ENCODE measurements at places on chromosomes 13 and 19. TPM values are rescaled to one million over a fixed set of nuclear protein-coding genes. Genes with fewer than 3 reads are reported as not detected.

DNA sequence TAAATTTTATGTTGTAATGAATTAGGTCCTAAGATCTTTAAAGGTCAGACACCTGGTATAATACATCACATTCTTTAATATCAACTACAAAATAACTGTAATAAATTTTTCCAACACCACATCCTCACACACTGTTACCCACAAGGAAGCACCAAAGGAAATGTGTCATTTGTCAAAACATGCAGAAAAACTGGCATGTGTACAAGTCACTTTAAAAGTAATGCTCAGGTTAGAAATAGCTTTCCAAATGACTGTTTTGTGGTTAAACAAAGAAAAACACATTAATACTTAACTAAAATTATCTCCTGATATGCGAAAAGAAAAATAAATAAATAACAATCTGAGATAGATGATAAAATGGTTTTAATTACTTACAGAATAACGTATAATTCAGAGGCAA, 74.7 kb downstream of the MZT1 start:
- no peak for DNase-seq

DNA sequence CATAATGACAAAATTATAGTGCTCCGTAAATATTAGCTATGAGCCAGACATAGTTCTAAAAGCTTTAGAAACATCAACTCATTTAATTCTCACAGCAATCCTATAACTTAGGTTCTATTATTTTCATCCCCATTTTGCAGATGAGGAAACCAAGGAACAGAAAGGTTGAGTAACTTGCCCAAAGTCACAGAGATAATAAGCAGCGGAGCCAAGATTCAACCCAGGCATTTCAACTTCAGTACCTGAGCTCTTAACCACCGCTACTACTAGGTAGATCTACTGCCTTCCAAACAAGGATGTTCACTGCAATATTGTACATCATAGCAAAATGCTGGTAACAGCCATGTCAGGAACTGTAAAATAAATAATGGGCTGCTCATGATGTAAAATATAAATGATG, 39.9 kb downstream of the ELF1 start:
- no peak for DNase-seq

GRCh38 chr19:10876459-10877240, 5.3 kb downstream of the CARM1 start:
- DNase-seq, result no peak

DNA sequence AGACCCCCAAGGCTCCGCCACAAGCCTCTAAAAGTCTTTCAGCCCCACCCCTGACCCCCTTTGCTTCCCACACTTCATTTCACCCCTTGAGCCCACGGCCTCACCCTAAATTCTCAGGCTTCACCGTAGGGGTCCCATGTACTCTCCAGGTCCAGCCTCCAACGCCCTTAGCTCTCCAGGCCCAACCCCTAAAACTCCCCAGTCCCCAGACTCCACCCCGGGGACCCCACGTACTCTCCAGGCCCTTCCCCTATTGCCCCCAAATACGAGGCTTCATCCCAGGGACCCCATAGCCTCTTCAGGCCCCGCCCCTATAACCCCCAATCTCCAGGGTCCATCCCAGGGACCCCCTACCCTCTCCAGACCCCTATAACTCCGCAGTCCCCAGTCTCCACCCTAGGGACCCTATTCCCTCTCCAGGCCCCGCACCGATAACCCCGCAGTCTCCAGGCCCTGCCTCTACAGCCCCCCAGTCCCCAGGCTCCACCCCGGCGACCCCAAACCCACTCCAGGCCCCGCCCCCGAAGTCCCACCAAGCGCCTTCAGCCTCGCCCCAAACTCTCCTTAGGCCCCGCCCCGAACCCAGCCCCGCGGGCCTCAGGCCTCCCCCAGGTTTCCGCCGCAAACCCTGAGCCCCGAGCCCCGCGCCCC, 619 bp downstream of the MED16 start:
- DNase-seq, result no peak

- no peak for DNase-seq
Observed at GRCh38 chr13:48874165-48874564, 101.5 kb upstream of the FNDC3A start.

GRCh38 chr13:30305456-30305970, 1.8 kb downstream of the KATNAL1 start:
- no peak for DNase-seq

- DNase-seq, result no peak
Observed at GRCh38 chr13:52846567-52847321, 1.7 kb downstream of the PCDH8 start.

DNA sequence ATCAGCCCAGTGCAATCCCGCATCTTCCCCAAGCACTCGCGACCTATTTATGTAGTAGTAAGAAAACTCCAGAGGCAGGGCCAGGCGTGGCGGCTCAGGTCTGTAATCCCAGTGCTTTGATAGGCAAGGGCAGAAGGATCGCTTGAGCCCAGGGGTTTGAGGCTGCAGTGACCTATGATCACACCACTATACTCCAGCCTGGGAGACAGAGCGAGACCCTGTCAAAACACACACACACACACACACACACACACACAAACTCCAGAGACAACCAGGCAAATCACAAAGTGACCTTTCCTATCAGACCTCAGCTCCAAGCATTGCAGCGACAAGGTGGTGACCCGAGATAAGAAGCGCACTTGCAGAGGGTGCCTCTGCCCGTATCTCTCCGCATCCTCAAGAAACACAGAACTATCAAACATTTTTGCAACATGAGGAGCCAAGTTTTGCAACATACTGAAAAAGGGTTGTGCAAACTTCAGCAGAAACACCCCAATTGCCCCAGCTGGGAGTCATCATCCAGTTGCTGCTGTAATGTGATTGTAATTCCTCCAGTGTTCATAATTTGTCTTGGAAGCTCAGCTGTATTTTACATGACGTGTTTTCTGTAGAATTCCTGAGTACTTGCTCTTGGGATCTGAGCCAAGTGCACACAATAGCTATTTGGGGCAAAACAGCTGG, 8.7 kb upstream of the KLF2 start:
- DNase-seq, result no peak

DNA sequence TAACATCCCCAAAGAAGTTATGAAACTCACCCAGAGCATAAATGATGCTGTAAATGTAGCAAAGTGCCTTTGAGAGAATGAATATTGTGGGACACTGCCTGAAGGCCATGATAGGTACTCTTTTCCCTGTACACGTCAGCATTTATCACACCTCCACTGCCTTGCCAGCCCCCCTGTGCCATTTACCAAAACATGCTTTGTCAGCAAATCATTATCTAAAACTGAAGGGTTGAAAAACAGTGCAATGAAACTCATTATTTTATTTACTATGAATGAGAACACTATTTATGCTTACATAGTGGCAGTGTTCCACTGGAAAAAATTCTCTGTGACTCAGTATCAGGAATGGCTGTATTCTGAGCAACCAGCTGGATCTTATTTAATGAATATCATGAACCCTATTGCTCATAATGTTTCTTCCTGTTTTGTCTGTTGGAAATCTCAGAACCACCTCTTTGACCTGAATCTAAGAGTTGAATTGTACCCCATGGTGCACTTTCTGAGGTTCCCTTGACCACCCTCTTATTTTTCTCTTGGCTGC, 564.1 kb downstream of the DCT start:
- no peak for DNase-seq

DNA sequence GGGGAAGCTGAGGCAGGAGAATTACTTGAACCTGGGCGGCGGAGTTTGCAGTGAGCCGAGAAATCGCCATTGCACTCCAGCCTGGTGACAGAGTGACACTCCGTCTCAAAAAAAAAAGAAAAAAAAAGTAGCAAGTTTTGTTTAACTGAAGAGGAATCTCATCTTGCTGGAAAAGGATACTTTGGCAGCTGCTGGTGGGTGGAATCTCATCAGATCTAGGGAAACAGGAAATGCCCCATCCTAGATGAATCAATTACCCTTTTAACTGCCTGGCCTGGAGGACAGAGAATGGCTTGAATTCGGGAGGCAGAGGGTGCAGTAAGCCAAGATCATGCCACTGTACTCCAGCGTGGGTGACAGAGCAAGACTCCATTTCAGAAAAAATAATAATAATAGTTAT, 8.4 kb downstream of the ZNF320 start:
- no peak for DNase-seq

GRCh38 chr13:69178000-69178399, 929.6 kb upstream of the ATXN8OS start:
- DNase-seq, result no peak

DNA sequence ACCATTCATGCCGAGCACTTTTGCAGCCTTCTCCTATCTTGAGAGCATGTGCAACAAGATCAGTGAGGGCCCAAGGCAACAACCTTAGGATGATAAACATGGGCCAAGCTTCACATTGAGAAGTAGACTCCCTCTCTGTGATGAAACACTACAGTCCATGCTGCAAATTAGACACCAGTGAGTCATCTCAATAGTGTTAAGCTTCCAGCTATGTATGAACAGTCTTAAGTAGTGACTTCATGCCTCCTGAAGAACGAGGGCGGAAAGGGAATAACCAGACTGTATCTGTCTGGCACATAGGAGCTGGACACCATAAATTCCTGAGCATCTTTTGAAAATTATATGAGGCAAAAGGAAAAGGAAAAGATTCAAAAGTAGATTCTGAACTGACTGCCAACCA, 309.9 kb upstream of the SLITRK1 start:
- DNase-seq, result no peak

DNA sequence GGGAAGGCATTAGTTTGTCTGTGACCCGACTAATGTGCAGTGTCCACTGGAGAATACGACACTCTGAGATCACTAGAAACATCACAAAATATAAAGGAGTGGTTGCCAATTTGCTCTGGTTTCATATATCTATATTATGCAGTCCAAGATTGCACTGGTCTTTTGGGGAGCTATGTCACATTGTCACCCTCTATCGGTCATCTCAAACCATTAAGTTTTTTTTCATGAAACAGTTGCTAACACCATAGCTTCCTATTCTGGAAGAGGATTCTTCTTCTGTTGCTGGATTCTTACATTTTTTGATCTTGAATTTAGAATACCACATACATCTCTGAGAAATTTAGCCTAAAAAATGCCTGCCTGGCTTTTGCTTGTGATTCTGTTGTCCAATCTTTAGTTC, 168.6 kb downstream of the LACC1 start:
- no peak for DNase-seq

- DNase-seq, result no peak
Observed at GRCh38 chr13:70523622-70524021, 415.4 kb upstream of the KLHL1 start.

- DNase-seq, result no peak
Observed at GRCh38 chr13:48251611-48252081, 18.6 kb downstream of the ITM2B start.

- DNase-seq, result no peak
Observed at GRCh38 chr19:18069383-18069782, 17.4 kb downstream of the IL12RB1 start.

GRCh38 chr13:81394640-81395039, 1053.7 kb upstream of the SPRY2 start:
- no peak for DNase-seq

DNA sequence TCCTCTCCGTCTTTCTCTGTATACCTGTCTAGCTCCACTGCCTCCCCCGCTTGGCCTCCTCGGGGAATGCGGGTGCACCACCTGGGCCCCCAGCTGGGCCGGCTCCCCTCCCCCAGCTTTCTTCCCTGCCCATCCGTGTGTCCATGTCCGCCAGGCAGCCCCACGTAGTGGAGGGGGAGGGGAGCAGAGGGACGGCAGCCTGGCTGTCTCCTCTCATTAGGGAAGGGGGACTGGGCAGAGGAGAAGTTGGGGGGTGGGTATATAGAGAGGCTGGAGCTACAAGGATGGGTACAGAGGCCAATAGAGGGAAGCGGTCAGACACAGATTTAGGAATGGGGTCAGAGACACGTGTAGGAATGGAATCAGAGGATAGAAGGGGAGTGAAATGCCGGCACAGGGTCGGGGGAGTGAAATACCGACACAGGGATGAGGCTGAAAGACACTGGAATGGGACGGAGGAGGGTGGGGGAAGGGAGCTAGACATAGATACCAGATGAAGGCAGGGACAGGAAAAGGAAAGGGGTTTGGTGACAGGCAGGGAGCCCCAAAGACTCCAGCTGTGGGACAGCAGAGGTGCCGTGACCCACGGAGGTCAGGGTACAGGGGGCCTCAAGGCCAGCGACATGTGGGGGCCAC, 2.8 kb downstream of the NECTIN2 start:
- DNase-seq, result no peak

- DNase-seq, result no peak
Observed at GRCh38 chr19:52734331-52734892, 432 bp downstream of the ZNF611 start.

The UHRF1 gene
- polyA plus RNA-seq, result 52.3 TPM

The OR7C1 gene
- polyA plus RNA-seq, result not detected

The ZNF578 gene
- polyA plus RNA-seq, result not detected

The NCAN gene
- 0.03 TPM for polyA plus RNA-seq

The RGL3 gene
- 3.7 TPM for polyA plus RNA-seq

The ZBTB32 gene
- not detected for polyA plus RNA-seq

The ZNF17 gene
- 4.1 TPM for polyA plus RNA-seq

The PCDH17 gene
- polyA plus RNA-seq, result not detected

The CCDC159 gene
- 8.6 TPM for polyA plus RNA-seq

All from A549 (cell line).